Mesangial cell (primary cell): ENCODE measurements at places on chromosomes 13 and 19. TPM values are rescaled to one million over a fixed set of nuclear protein-coding genes. Genes with fewer than 3 reads are reported as not detected.

ADM5 gene
- total RNA-seq: 0.38 and 0.49 TPM in 2 replicates

PTPRH gene
- 0.81 and 3.7 TPM in 2 replicates for total RNA-seq

ZSCAN4 gene
- total RNA-seq: not detected in 2 replicates

ZNF829 gene
- 1.5 and 1.6 TPM in 2 replicates for total RNA-seq

RUBCNL gene
- total RNA-seq: 0.16 and 0.25 TPM in 2 replicates

PSG11 gene
- not detected in 2 replicates for total RNA-seq

LHB gene
- total RNA-seq: 0.49 and 0.76 TPM in 2 replicates

PSG3 gene
- not detected in 2 replicates for total RNA-seq

RETN gene
- not detected in 2 replicates for total RNA-seq

CGB8 gene
- total RNA-seq: 0.25 and 8.0 TPM in 2 replicates

COX7A1 gene
- 0.76 and 1.6 TPM in 2 replicates for total RNA-seq

TYROBP gene
- not detected in 2 replicates for total RNA-seq

CYP4F8 gene
- not detected in 2 replicates for total RNA-seq

RNF17 gene
- total RNA-seq: 0.13 and 0.49 TPM in 2 replicates

CEACAM1 gene
- 0.13 TPM in 1 of 2 replicates, not detected in the other for total RNA-seq

GTF2F2 gene
- 12.4 and 16.5 TPM in 2 replicates for total RNA-seq

NBEA gene
- 1.8 and 5.1 TPM in 2 replicates for total RNA-seq

ZDHHC20 gene
- total RNA-seq: 29.2 and 38.6 TPM in 2 replicates
